ENCODE measurements at places on chromosomes 3 and 15.
A peak's percentile ranks its signal among the peaks of the same experiment; 100 is the strongest.

DNA sequence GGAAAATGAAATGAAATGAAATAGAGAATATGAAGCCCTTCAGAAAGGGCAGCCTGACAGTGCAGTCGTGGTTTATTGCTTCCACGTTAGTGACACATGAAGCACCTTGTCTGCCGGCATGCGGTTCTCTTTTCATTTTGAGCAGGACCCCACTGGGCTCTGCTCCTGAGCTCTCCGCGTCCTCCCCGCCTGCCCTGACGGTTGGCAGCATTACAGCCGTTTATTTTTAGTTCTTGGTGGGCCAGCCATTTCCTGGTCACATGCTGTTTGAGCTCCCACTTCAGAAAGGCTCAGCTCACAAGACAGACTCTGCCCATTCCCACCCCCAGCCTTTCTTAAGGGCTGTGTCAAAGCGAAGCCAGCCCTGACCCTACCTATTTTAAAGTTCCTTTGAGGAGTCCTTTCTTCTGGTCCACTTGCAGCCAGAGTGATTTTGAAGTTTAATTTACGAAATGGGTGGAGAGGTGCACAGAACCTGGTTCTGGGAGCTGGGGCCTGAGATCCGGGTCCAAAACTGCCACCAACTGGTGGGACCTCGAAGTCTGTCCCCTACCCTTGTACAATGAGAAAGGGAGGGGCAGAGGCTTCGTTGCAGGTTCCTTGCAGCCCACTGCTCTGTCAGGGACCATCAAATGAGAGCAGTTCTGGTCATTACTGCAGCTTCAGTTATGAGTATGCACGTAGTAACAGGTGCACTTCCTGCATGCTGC, 60.1 kb downstream of the MGLL start:
- no peak overlapping the region for H3K4me3 ChIP-seq
- peaks cover 8% of the 10 kb centered on the region for H3K4me1 ChIP-seq
- H3K27me3 ChIP-seq: peaks cover 39% of the 10 kb centered on the region
- H3K27ac ChIP-seq: no peak overlapping the region
- no peaks in the 10 kb centered on the region for H3K36me3 ChIP-seq
- no peak for DNase-seq

DNA sequence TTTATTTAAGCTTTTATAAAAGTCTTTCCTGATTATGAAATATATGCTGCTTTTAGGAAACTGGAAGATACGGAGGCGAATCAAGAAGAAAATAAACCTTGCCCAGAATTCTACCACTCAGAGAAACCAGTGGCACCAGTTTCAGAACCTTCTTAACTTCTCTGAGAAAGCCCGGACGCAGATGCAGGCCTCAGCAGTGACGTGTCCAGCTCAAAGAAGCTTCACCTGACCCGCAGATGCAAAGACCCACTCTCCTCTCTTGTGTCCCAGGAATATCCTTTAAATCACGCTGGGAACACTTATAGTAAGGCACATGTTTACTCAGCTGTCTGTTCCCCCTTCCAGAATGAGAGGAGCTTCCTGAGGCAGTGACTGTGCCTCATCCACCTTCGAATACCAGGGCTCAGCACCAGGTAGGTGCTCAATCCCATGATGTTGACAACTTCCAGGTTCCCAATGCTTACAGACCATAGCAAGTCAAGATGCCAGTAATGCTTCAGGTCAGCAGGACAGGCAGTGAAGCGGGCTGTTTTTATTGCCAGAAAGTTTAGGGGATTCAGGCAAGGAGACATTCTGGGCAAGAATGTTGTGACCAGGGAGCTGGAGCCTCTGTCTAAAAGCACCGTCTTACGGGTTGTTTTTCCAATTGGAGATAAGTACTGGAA, 39.9 kb upstream of the LDHAL6B start:
- peaks cover 7% of the 10 kb centered on the region for H3K36me3 ChIP-seq
- peak overlapping the region; percentile 43 for H3K27ac ChIP-seq
- peaks cover 52% of the 10 kb centered on the region for H3K4me1 ChIP-seq
- no peaks in the 10 kb centered on the region for H3K27me3 ChIP-seq
- no peak overlapping the region for H3K4me3 ChIP-seq

GRCh38 chr15:82662641-82663040, 15.5 kb upstream of the CPEB1 start:
- no peaks in the 10 kb centered on the region for H3K36me3 ChIP-seq
- H3K4me3 ChIP-seq: no peak overlapping the region
- H3K27ac ChIP-seq: no peak overlapping the region

DNA sequence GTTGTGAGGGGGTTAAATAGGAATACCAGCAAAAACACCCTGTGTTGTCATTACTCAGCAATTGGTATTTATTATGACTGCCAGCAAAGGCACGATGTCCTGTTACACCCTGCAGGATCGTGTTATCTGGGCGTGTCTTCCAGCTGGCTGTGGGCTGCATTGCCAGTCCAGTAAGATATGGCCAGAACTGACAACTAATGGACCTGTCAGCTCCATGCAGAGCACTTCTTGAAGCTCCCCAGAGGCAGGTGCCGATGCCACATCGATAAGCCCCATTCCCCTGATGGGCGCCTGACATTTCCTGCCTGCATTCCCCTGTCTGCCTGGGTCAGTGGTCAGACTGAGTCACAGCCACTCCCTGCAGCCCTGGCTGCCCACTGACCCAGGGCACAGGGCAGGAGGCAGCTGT, 79.7 kb upstream of the RASGRF1 start:
- H3K4me3 ChIP-seq: no peak overlapping the region
- H3K27me3 ChIP-seq: no peaks in the 10 kb centered on the region
- DNase-seq: no peak

GRCh38 chr3:126116526-126116925, 32.6 kb upstream of the SLC41A3 start:
- no peak overlapping the region for H3K4me3 ChIP-seq
- H3K27ac ChIP-seq: no peak overlapping the region
- peaks cover 4% of the 10 kb centered on the region for H3K36me3 ChIP-seq

- DNase-seq: no peak
- H3K36me3 ChIP-seq: no peaks in the 10 kb centered on the region
Measured at GRCh38 chr3:49001155-49001554, 6.0 kb upstream of the WDR6 start.

- H3K4me1 ChIP-seq: no peaks in the 10 kb centered on the region
- H3K36me3 ChIP-seq: no peaks in the 10 kb centered on the region
- no peaks in the 10 kb centered on the region for H3K27me3 ChIP-seq
- no peak overlapping the region for H3K4me3 ChIP-seq
Measured at GRCh38 chr3:151863611-151864010, 9.8 kb upstream of the SUCNR1 start.

DNA sequence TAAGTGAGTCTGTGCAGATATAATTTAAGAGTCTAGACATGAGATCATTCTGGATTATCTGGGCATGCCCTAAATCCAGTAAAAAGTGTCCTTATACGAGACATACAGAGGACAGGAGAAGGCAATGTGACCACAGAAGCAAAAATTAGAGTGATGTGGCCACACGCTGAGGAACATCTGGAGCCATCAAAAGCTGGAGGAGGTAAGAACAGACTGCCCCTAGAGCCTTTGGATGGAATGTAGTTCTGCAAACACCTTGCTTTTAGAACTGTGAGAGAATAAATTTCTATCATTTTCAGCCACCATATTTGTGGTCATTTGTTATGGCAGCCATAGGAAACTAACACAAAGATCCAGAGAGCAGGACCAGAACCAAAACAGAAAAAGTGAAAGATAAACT, 41.0 kb downstream of the CD200 start:
- DNase-seq: no peak
- H3K27me3 ChIP-seq: no peaks in the 10 kb centered on the region
- no peak overlapping the region for H3K27ac ChIP-seq
- no peak overlapping the region for H3K4me3 ChIP-seq
- no peaks in the 10 kb centered on the region for H3K36me3 ChIP-seq

- no peak for DNase-seq
- H3K4me3 ChIP-seq: no peak overlapping the region
- H3K27ac ChIP-seq: peak overlapping the region; percentile 48
- H3K27me3 ChIP-seq: no peaks in the 10 kb centered on the region
- peaks cover 75% of the 10 kb centered on the region for H3K36me3 ChIP-seq
Measured at GRCh38 chr3:123158330-123158729, 43.4 kb upstream of the SEC22A start.

GRCh38 chr3:21542656-21543379, 208.2 kb downstream of the ZNF385D start:
- H3K27me3 ChIP-seq: no peaks in the 10 kb centered on the region
- no peak overlapping the region for H3K27ac ChIP-seq
- no peak for DNase-seq
- H3K36me3 ChIP-seq: no peaks in the 10 kb centered on the region
- H3K4me1 ChIP-seq: no peaks in the 10 kb centered on the region
- H3K4me3 ChIP-seq: no peak overlapping the region
